T-helper 2 cell (primary cell): ENCODE measurements at places on chromosomes 11 and 22.

DNA sequence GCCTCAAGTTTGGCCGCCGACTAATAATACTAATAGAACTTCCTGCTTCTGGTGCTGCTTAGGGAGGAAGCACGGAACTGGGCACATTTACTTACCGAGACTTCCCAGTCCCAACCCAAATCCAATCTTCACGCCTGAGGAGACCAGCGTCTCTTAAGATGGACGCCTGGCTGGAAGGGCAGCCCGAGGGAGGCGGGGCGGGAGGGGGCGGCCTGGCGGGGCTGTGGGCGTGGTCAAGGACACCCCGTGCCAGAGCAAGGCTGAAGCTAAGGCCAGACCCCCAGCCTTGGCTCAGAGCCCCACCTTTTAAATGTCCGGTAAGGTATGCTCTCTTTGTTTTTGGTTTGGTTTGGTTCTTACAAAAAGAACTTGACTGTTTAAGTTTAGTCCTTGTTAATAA lies at the start of gene GDPD4:
Gene GDPD4 (minus strand): TSS at position 177 of the 400 bp plus-strand sequence. CDS start 16,549 bp downstream, outside the sequence.
- no peak for DNase-seq

DNA sequence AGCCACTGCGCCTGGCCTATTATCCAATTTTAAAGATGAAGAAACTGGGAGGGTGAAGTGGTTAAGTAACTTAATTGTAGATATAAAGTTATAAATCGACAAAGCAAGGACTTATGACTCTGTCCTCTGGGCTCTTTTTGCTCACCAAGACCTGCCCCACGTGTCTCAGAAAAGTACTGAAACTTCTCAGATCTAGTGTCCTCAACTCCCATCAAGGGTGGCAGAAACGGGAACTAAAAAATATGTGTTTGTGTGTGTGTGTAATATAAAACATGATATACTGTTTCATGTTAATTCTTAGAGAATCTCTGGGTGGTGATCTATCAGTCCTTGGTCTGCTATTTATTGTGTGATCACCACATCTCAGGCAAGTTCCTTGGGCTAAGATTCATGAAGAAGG lies 104.9 kb downstream of the GAB2 start:
- DNase-seq = no peak

DNA sequence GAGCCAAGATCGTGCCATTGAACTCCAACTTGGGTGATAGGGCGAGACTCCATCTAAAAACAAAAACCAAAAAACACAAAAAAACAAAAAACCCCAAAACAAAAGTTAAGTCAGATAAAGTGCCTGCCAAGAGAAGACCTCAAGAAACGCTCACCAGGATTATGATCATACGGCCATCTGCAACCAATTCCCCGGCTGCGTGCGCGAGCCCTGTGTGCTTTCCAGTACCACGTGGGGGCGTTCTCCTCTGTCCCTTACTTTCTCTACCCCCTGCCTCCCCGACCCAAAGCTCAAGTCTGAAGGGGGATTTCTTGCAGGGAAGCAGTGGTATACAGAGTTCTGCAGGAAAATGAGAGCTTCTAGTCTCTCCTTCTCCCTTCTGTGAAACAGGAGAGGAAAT lies 10.5 kb upstream of the RPS19BP1 start:
- no peak for DNase-seq

DNA sequence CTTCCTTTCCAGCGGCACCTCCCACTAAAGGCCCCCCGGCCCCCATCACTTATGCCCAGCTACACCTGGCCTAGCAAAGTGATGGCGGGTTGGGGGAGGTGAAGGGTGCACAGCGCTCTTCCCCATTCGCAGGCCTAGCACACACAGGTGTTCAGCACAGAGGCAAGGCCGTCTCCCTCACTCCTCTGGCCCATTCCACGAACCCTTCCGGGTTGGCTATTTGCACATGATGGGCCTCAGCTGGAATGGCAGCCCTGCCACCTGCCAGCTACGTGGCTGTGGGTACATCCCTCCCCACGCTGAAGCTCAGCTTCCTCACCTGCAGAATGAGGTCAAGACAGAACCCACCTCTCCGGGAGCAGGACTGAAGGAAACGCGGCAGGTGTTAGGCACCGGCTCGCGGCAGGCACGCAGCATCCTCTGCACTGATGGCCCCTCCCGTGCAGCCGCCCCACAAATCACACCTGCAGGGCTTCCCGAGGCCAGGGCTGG lies 4.8 kb downstream of the KIAA0930 start:
- DNase-seq = no peak

GRCh38 chr22:22085702-22086500 lies 103.3 kb upstream of the TOP3B start:
- DNase-seq = no peak

DNA sequence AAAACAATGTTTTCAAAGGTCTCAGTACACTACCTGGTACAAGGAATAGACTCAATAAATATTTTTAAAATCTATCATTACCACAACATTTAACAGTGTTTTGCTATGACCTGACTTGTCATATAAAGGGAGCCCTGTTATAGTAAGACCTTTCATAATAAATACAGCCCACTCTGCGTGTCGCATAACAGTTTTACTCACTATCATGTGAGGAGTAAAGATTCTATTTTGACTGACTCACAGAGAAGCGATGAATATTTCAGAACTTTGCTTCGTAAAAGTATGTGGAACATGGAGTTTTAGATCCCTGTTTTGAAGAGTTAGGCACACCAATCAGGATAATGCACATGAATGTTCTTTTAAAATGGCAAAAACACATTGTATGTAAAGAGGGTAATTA lies 531.2 kb downstream of the KCNA4 start:
- DNase-seq = no peak

DNA sequence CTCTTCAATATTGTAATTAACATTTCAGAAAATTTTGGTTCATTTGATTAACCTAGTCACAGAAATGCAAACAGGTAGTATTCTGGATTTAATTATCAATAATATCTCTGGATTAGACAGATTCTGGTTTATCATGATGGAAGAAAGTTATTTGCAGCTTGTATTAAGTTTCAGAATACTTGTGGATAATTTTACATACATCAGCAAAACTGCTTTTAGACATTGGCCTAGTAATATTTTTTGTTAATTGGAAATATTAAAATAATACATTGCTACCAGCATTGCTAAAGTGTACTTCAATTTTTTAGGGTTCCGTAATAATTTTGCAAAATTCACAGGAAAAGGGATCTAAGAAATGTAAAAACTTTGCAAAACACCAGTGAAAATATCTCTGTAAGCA lies 3.8 kb upstream of the OR5D14 start:
- no peak for DNase-seq

GRCh38 chr11:118921121-118921928 lies 4.4 kb downstream of the BCL9L start:
- DNase-seq = no peak

DNA sequence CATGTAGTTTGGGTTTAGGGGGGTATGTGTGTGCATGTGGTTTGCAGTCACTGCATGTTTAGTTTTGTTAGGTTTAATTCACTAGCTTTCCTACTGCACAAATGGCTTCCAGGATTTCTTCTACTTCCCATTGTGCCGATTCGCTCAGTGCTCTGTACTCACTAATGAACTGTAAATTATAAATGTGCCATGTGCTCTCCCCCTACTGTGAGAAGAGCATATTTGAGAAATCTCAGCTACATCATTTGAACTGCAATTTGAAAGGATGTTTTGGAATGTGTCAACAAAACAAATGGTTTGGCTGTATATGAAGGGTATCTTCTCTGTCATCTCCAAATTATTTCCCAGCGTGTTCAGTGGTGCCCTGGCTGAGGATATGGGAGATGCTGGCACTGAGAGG lies 28.1 kb downstream of the CYB5R2 start:
- DNase-seq = no peak

GRCh38 chr22:44723801-44724200 lies 21.8 kb downstream of the PRR5 start:
- no peak for DNase-seq

DNA sequence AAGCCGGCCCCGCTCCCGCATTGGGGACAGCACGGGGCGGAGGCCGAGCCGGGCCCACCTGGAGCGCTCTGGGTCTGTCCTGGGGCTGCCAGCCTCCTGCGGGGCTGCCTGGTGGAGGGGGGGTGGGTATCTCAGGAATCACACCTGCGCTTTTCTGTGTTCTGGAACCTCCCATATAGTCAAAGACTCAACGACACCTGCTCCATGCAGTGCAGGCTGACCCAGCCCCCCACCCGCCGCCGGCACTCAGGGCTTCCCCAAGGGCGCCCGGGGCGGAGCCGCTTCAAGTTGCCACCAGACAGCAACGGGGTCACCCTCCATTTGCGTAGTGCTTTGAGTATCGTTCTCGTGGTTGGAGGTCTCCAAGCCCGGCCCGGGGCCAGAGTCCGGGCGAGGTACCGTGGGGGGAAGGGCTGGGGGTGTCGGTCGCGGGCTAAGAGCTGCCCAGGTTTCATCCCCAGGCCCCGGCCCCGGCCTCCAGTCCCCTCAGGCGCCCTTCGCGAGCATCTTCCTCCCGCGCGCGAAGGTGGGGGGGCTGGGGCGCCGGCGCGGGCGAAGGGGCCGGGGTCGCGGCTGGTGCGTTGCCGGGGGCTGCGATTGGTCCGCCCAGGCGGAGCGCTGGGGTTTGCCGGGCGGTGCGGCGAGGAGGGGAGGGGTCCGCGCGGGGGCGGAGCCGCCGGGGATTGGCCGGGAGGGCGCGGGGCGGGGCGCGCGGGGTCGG lies 6.6 kb downstream of the TSPAN4 start:
- no peak for DNase-seq

GRCh38 chr11:32081129-32081641 lies 9.7 kb upstream of the RCN1 start:
- no peak for DNase-seq

DNA sequence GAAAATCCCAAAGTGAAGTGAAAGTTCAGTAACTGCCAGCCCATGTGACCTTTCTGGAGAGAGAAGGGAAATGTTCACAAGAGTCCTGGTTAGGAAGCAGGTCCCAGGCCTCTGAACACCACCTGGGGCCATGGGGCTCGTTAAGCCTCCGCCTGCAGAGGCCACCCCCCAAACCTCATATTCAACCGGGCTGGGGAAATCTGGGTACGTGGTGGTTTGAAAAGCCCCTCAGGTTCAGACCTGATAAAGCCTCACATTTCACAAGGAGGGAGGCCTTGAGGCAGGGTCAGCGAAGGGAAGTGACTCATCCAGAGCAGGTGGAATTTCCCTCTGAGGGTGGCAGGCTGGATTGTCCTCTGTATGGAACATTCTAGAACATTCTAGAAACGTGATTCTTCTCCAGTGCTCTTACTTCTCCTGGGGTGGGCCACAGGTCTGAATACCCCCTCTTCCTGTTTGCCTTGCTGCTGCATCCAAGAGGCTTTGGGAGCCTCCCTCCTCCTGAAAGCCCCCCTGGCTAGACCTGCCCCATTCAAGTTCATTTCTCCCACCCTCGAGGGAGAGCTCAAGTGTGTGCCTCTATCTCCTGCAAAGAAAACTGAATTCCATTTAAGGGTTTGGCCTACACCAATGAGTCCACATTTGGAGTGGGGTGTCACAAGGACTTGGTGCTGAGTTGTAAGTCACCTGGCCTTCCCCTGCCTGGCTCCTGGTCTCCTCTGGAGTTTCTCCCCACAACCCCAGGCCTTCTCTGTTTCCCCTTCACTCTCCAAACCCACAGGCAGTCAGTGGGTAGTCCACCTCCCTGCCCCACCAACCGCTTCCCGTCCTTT lies 6.3 kb downstream of the FXYD2 start:
- DNase-seq = peak; percentile 15
